ENCODE measurements at places on chromosomes 16 and 17. TPM values are rescaled to one million over a fixed set of nuclear protein-coding genes. Genes with fewer than 3 reads are reported as not detected.

- DNase-seq: no peak
Observed at GRCh38 chr17:71656964-71657858, 463.6 kb upstream of the SOX9 start.

DNA sequence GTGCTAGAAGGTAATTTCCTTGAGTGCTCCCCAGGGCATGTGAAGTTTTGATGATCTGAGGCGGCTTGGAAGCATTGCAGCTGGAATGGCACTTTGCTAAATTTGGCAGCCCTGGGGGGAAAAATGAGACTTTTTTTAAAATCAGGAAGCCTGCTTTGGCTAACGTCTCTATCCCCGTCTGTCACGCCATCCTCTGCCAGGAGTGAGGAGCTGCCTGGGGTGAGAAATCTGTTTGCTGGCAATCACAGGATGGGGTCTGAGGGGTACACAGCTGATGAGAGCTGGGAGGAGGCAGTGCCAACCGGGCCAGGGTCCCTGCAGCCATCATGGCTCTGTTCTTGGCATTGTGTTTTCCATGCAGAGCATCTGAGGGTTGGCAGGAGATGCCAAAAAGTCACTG is 2.0 kb downstream of the ABCC12 start:
- no peak for DNase-seq

DNA sequence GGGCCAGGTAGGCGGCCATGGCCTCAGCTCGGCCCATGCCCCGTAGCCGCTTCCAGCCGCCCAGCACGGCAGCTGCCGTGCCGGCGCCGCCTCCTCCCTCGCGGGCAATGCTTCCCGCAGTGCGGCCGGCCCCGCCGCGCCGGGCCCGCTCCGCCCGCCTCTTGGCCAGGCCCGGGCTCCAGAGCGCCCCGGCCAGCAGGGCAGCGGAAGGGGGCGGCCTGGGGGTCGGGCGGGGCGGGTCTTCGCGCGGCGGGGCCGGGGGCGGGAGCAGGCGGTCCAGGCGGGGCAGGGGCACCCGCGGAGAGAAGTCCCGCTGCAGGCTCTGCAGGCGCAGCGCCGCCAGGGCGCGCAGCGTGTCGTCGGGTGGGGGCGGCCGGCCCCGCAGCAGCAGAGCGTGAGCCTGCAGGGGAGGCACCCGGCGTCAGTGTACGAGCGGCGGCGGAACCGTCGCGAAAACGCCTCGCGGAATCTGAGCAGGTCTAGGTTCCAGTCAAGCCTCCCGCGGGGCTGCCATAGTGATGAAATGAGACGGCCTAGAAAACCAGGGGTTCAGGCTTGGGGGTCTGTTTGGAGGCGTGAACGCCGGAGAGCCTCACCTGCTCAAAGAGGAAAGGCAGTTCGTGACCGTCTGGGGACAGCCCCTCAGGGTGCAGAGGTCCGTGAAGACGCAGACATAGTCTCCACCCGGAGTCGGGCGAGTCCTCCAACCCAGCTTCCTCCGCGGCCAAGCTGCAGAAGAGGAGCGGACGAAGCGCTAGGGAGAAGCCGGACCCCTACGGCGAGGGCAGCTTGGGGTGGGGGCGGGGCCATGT is 6.6 kb downstream of the PLEKHH3 start:
- no peak for DNase-seq

DNA sequence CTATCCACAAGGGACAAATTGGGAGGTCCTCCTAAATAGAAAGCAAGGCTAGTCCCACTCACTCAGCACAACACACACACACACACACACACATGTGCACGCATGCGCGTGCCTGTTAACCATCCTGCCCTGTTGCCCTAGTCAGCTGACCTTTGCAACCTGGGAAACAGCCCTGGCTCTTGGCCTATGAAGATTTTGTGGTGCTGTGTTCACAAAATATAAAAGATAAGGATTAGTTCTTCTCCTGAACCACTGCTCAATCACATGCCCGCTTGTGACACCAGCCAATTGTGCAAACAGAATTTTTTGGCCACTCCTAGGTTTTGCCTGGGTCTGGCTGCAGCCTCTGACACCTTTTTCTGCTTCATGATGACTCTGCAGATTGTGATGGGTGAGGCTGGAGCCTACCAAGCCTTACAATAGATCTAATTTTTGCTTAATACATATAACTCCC is 3.3 kb upstream of the CES1 start:
- no peak for DNase-seq

Gene SRL
- 71.0 TPM for total RNA-seq

Gene NOG
- 20.3 TPM for total RNA-seq

Gene OR4D1
- not detected for total RNA-seq

Gene MRPL58
- 39.6 TPM for total RNA-seq

All from SJCRH30 (cell line).